ENCODE measurements at places on chromosomes 11 and 22.
A peak's percentile ranks its signal among the peaks of the same experiment; 100 is the strongest.

GRCh38 chr22:42396621-42397331, 35.4 kb downstream of the NFAM1 start:
- no peak for DNase-seq

GRCh38 chr22:22674467-22674866, 30.1 kb downstream of the GGTLC2 start:
- DNase-seq, result no peak

DNA sequence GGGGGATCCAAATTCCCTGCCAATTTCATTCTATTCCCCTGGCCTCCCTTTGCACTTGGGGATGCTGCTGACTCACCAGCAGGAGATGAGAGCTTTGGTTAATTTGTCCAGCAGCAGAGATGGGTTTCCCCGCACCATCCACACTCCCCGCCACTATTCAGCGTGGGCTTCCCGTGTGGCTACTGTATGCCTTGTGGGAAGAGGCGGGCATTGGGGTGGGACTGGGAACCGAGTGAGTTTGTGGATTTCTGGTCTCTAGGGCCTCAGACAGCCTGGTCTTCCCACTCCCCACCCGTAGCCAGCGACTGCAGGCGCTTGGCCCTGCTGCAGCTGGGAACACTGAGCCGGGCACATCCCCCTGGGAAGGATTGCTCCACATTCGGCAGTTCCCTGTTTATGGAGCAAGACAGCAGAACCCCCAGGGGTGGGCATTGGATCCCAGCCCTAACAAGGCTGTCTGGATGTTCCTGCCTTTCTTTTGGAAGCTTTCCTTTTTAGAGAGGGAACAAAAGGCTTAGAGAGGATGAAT, 23.4 kb downstream of the KIAA1671 start:
- DNase-seq, result no peak

DNA sequence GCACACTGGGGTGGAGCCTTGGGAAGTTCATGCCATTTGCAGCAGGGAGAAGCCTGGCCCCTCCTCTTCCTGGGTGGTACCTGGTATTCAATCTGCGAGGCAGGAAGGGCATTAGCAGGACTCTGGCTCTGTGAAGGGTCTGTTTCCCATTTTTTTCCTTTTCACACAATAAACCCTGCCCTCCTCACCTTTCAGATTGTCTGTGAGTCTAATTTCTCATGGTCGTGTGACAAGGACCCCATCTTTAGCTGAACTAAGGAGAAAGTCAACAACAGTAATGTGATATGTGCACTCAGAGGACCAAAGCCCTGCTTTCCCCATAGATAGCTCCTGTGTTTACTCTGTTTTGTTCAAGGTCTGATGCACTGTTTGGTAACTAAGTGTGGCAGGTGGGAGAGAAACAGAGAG, 26.6 kb upstream of the CASP4 start:
- DNase-seq, result no peak

DNA sequence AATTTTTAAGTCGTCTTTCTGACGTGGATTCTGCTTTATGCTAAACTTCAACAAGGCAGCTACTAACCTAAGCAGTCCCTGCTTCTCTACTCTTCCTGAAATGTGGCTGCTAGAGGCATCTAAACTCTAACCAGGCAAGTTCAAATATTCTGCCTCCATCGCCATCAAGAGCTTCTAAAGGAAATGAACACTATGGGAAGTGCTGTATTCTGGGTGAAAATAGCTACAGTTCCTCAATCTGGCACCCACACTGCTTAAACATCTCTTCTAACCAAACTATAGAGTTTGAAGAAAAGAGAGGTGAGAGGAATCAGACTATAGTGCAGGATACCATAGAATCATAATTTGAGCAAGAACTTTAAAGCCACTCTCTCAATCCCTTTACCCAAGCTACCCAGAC, 6.3 kb downstream of the NRIP3 start:
- DNase-seq, result no peak

DNA sequence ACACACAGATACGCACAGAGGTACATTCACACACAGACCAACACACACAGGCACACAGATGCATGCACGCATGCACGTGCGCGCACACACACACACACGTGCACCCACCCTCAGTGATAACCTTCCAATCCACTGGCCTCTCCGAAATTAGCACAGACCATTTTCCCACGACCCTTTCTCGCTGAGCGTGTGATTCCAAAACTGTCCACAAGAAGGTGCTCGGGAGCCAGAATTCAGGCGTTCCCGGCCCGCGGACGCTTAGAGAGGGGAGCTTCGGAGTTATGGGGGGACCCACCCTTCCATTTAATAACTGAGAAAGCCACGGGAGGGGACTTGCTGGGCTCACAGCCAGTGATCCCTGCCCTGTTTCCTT, 33.8 kb upstream of the SLC35C1 start:
- peak; percentile 29 for DNase-seq

- DNase-seq, result no peak
Measured at GRCh38 chr11:74397501-74398243, 561 bp downstream of the PGM2L1 start.

GRCh38 chr22:23591201-23591791, 11.2 kb upstream of the IGLL1 start:
- DNase-seq, result peak; percentile 93

GRCh38 chr11:91608677-91609076, 615.9 kb upstream of the FAT3 start:
- no peak for DNase-seq

GRCh38 chr11:60953781-60954180, 1.8 kb upstream of the SLC15A3 start:
- no peak for DNase-seq

DNA sequence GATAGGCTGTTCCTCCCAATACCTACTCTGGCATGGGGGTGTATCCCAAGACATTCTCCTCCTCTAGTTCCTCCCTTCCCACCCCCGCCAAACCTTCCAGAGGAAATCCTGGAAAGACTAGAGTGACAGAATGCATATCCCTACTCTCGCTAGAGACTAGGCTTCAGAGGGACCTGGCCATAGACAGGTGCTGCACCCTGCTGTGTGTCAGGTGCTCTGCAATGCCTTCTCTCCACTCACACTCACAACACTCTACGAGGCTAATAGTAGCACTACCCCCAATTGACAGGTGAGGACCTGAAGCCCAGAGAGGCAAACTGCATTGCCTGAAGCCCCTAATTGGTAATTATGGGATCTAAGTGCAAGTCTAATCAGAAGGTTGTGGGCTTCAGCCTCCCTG, 46.2 kb upstream of the LMO1 start:
- DNase-seq, result no peak
